Adipose tissue (tissue), 3 donors: ENCODE measurements at places on chromosomes 2 and 18. TPM values are rescaled to one million over a fixed set of nuclear protein-coding genes. Genes with fewer than 3 reads are reported as not detected.

The FER1L5 gene
- not detected for polyA plus RNA-seq

The CD8A gene
- polyA plus RNA-seq: 0.62 TPM

The DSC2 gene
- 2.8 TPM for polyA plus RNA-seq

The NXPH2 gene
- not detected for polyA plus RNA-seq

The SLC38A11 gene
- 0.22 TPM for polyA plus RNA-seq

The NETO1 gene
- not detected for polyA plus RNA-seq

The SLC30A3 gene
- polyA plus RNA-seq: 0.22 TPM

The METTL4 gene
- 4.9 TPM for polyA plus RNA-seq

The CFAP210 gene
- 0.21 TPM for polyA plus RNA-seq

The PLB1 gene
- polyA plus RNA-seq: 16.9 TPM

The SAG gene
- not detected for polyA plus RNA-seq

The EVA1A gene
- polyA plus RNA-seq: 2.4 TPM

The DLX2 gene
- polyA plus RNA-seq: not detected

The FAP gene
- 17.0 TPM for polyA plus RNA-seq

The SLC8A1 gene
- polyA plus RNA-seq: 1.9 TPM

The SLC11A1 gene
- 5.6 TPM for polyA plus RNA-seq

The NT5DC4 gene
- not detected for polyA plus RNA-seq

The RBFA gene
- polyA plus RNA-seq: 16.7 TPM

The OTOS gene
- polyA plus RNA-seq: 0.58 TPM

The PTPRN gene
- not detected for polyA plus RNA-seq

The SPP2 gene
- polyA plus RNA-seq: not detected

The GALNT14 gene
- polyA plus RNA-seq: 2.1 TPM

The L3MBTL4 gene
- polyA plus RNA-seq: 1.7 TPM

The UGT1A4 gene
- polyA plus RNA-seq: not detected

The PAX3 gene
- 0.02 TPM for polyA plus RNA-seq

The COPS7B gene
- 16.3 TPM for polyA plus RNA-seq

The CMPK2 gene
- 3.5 TPM for polyA plus RNA-seq

The STAT4 gene
- 1.7 TPM for polyA plus RNA-seq

The LINC00305 gene
- polyA plus RNA-seq: not detected

The COLEC12 gene
- polyA plus RNA-seq: 5.2 TPM

The IL37 gene
- polyA plus RNA-seq: not detected

The ATF2 gene
- 16.1 TPM for polyA plus RNA-seq

The FEV gene
- polyA plus RNA-seq: 0.58 TPM

The CCDC148 gene
- polyA plus RNA-seq: 0.12 TPM

The DUSP19 gene
- 0.77 TPM for polyA plus RNA-seq

The PIAS2 gene
- 6.0 TPM for polyA plus RNA-seq

The TCF23 gene
- 0.22 TPM for polyA plus RNA-seq
